ENCODE measurements at places on chromosomes 12 and 14. TPM values are rescaled to one million over a fixed set of nuclear protein-coding genes. Genes with fewer than 3 reads are reported as not detected.

IL26 gene
- total RNA-seq = not detected

CLEC6A gene
- total RNA-seq = not detected

ERP27 gene
- total RNA-seq = 0.11 TPM

- no peak for DNase-seq
These were observed 187.3 kb downstream of the CAND1 start for GRCh38 chr12:67456431-67456901.

BMP4 gene
- 6.9 TPM for total RNA-seq

NEUROD4 gene
- total RNA-seq = not detected

GRCh38 chr12:128356547-128356946 lies 89.6 kb downstream of the TMEM132C start:
- DNase-seq = no peak

LRRK2 gene
- 7.1 TPM for total RNA-seq

DNA sequence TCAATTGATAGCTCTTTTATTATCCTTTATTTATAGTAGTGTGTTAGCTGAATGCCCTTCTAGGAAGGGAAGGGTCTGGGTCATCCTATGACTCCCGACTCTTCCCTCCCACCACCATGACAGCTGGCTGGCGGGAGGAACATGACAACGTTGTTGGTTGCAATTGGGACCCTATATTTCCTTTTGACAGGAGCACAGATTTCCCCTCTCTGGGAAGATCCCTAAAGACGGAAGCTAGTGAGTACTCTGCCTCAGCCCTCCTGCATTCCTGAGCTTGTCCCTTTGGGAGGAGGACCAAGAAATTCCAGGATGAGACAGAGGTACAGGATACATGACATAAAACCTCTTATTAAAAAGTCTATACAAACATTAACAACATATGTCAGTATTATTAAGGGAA lies 485.4 kb downstream of the NAV3 start:
- DNase-seq = no peak

- DNase-seq = no peak
These were observed 3.2 kb downstream of the MLXIP start for GRCh38 chr12:122081697-122082221.

FITM1 gene
- total RNA-seq = 112 TPM

DNA sequence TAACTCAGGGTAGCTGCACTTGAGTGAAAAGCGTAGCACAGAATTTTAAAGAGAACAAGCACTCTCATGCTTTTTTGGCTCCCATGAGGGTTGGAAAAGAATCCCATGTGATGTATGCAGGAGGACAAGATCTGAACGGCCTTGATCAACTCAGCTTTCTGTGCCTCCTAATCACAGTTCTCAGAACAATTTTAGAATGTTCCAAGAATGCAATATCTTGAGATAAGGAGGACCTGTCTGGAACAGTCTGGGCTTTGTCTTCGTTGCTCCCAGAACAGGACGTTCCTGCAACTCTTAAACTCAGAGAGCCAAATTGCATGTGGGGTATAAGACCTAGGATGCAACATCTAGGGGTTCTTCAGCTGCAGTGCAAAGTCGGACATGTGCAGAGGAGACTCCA lies 582.7 kb downstream of the RERGL start:
- no peak for DNase-seq

DNA sequence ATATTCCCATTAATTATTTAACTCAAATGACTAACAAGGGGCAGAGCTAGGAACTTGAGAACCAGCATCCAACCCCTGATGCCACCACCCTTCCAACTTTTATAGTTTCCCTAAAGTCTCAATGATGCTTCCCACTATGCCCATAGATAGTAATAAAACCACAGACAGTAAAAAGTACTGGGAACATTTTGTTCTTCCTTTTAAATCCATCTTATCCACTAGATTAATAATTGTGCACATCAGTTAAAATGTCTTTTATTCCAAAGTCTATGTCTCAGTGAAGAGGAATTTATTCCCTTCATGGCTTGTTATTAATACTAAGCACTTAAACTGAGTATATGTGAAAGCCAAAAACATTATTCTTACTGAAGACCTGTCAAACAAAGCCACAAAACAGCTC lies 45.8 kb downstream of the SINHCAF start:
- no peak for DNase-seq

DNA sequence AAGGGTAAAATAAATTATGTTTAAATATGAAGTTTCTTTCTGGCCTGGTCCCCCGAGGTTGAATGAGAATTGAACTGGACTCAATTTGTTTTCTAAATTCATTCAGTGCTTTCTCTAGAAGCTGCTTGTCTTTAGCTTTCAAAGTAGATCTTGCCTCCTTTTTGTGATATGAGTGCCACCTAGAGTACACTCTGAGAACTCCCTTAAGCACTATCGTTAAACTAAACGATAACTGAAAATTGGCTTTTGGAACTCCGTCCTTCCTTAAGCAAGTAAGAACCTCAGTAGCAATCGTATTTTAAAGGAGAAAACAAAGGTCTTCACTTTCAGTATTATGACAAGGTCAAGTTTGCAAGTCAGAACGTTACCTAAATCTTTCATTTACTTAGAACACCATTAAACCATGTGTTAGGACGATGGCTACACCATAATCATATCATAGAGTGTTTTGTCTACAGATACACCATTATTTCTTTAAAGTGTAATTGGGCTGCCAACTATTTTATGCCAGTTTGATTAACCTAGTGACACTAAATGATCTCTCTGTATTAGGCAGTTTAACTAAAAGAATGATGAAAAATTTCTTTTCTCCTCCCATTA lies 364.8 kb downstream of the SNAPC1 start:
- DNase-seq = no peak

FAM186B gene
- 0.48 TPM for total RNA-seq

DNA sequence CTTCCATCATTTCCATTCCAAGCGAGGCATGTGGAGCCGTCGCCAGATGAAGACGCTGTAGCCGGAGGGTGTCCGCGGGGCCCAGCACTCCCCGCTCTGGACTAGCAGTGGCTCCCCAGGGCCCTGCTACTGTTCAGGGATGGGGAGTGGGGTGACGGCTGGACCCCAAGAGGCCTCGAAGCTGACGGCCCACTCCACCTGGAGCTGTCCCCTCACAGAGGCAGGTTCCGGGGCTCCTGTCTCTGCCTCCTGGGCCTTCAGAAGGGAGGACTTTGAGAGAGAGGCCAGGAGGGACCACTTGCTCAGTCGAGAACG lies 101.6 kb downstream of the B4GALNT3 start:
- no peak for DNase-seq

DNA sequence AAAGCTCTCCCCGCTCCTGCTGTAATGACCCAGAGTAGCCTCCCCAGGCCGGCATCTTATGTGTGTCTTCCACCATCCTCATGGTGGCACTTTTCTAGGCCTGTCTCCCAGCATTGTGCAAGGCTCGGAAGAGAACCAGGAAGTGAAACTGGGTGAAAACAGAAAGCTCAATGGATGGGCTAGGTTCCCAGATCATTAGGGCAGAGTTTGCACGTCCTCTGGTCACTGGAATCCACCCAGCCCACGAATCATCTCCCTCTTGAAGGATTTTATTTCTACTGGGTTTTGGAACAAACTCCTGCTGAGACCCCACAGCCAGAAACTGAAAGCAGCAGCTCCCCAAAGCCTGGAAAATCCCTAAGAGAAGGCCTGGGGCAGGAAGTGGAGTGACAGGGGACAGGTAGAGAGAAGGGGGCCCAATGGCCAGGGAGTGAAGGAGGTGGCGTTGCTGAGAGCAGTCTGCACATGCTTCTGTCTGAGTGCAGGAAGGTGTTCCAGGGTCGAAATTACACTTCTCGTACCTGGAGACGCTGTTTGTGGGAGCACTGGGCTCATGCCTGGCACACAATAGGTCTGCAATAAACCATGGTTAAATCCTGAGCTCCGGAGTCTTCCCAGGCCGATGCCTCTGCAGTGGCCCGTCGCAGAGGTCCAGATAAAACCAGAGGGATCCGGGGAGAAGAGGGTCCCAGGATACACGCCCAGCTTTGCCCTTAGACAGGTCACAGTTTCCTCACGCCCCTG lies 15.6 kb downstream of the ACVRL1 start:
- DNase-seq = peak; percentile 72

DNA sequence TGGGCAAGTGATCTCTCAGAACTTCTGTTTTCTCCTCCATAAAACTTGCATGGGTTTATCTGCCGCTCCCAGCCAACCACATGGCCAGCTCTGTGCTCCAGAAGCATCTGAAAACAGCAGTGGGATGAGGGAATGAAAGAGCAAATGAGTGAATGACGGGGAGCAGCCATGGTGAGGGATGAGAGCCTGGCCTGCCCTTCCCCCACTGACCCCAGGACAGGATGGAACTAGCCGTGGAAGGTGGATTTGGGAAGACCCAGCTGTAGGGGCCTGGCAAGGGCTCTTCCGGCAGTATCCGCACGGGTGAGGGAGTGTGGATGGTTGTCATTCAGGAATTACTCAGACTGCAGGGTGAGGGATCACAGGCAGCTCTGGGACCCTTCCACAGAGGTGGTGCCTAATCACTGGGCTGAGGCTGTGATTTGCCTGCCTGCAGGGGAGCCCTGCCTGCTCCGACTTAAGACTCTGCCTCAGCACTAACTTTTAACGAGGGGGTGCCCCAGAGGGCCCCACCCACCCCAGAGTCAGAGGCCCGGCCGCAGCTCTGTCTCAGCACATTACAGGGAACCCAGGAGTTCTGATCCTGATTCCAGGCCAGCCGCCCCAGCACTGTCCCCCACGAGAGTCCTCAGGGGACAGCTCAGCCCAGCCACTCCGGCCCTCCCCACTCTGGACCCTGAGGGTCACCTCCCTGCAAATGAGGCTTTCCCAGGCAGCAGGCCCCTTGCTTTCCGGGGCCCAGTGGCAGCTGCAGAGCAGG lies 136.8 kb upstream of the C14orf180 start:
- DNase-seq = peak; percentile 59

TAS2R46 gene
- total RNA-seq = 0.78 TPM

DNA sequence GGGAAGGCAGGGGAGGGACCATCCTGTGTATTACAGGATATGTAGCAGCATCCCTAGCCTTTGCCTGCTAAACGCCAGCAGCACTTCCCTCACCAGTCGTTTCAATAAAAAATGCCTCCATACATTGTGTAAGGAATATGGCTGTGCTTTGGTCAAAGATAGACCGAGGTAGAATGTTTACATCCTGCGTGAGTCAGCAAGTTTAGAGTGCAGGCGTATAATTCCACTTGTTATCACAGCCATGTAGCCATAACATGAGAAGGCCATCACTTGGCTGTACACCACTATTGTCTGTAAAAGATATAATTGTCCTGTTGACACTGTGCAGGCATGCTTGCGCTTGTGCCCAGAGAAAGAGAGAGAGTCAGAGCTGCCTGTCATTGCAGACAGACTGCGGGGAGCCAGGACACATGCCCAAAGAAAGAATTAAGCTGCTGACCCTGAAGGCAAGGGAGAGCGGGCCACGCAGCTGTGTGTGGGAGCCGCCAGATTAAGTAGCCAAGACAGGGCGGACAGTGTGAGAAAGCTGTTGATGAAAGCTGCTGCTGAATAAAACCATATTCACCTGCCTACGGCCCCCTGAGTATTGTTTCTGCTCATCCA lies 68.4 kb downstream of the CRACR2A start:
- no peak for DNase-seq

ST8SIA1 gene
- total RNA-seq = 1.5 TPM

NPFF gene
- not detected for total RNA-seq

GRCh38 chr12:59927032-59927431 lies 331.2 kb downstream of the SLC16A7 start:
- no peak for DNase-seq

GRCh38 chr12:121797937-121798786 lies 4.7 kb upstream of the RHOF start:
- DNase-seq = peak; percentile 89
